ENCODE measurements at places on chromosomes 2 and 18.

- DNase-seq, result no peak
These were observed 44.8 kb upstream of the ANKRD62 start for GRCh38 chr18:12048827-12049175.

- DNase-seq, result no peak
These were observed 96.0 kb downstream of the TNS1 start for GRCh38 chr2:217906798-217907197.

- no peak for DNase-seq
These were observed 254.6 kb upstream of the ID2 start for GRCh38 chr2:8427211-8427610.

- DNase-seq, result no peak
These were observed 563.6 kb upstream of the CDH2 start for GRCh38 chr18:28740575-28740974.

DNA sequence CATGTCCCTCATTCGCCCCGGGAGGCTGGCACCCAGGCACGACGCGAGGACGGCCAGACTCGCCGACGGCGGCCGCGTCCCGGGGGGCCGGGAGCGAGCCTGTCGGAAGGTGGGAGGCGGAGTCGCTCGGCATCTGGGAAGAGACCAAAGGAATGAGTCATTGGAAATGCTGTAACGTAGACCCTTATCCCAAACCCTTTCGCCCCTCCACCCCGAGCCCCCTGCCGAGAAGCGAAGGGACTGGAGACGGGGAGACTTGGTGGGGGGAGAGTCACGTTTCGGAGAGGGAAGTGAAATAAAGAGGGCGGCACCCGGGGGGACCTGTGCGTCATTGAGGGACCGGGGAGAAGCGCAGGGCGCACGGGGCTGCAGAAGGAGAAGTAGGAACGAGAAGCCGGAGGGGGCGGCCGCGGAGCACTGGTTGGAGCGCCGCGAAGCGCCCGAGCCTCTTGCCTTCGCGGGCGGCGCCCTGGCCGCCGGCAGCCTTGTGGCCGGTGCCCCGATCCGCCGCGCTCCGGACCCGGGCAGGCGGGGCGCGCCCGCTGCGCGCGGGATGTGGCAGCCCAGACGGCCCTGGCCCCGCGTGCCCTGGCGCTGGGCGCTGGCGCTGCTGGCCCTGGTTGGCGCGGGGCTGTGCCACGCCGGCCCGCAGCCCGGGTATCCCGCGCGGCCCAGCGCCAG, at the start of gene EMILIN2:
EMILIN2 (plus strand) TSS at position 371 of the 681 bp plus-strand sequence; CDS start at position 554, 183 bp downstream.
- DNase-seq, result peak; percentile 41

Measured in CD4-positive, alpha-beta T cell (primary cell).